ENCODE measurements at places on chromosomes 5 and 9.

GRCh38 chr5:95059636-95060035, 225.3 kb downstream of the MCTP1 start:
- no peak for DNase-seq

DNA sequence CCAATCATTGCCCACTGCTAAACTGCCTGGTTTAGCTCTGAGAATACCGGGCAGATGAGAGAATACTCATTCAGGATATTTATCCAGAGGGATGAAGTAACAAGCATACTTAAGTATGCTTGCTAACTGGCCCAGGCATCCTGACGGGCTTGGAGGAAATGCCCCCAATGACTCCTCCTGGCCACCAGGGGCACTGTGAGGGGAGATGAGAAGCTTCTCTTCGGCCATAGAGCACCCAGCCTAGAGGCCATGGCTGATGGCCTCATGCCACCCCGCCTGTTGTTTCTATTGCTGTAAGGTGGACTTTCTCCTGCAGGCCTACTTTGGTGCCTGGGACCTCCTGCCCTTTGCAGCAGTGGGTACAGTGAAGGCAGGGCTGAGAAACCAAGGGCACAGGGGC, 134.5 kb upstream of the FSTL4 start:
- DNase-seq = no peak

DNA sequence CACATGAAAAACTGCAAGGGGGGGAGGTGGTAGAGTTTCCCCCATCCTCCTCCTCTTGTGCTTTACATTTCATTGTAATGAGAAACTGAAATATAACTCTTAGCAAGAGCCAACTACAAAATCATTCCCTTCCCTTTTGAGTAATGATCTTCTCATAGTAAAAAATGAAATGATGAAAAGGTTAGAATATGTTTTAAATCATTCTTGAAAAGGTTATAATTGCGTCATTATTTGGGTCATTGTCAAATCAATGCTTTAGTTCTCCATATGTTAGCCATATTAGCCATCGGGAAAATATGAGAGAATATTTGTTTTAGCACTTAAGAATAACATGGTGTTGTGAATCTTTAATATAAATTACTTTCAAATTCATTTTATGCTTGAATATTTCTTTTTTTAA, 1185.0 kb upstream of the CDH18 start:
- DNase-seq = no peak

DNA sequence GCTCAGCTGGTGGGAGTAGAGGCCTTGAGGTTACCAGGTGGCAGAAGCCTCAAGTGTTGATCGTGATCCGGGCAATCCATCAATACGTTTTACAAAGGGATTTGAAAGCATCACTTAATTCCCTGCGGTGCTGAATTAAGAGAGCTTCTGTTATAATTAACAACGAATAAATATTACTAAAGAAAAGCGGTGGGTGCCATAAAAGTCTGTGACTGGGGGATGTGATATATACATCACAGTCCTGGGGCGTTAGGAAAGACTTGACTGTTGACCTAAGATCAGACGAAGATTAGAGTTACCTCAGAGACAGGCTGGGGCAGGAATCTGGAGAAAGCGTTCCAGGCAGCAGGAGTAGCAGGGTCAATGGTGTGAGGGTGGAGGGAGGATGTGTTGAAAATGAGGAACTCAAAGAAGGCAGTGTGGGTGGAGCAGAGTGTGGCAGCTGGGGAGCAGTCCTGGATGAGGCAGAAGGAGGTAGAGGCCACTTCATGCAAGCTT, 6.7 kb upstream of the C5orf63 start:
- no peak for DNase-seq

- DNase-seq = no peak
Measured at GRCh38 chr9:970151-970996, 6.1 kb upstream of the DMRT3 start.

GRCh38 chr5:58106754-58107410, 353.0 kb downstream of the PLK2 start:
- no peak for DNase-seq

- DNase-seq = no peak
Measured at GRCh38 chr9:119375892-119376291, 6.7 kb upstream of the BRINP1 start.

GRCh38 chr5:58227858-58228257, 232.0 kb downstream of the PLK2 start:
- no peak for DNase-seq

DNA sequence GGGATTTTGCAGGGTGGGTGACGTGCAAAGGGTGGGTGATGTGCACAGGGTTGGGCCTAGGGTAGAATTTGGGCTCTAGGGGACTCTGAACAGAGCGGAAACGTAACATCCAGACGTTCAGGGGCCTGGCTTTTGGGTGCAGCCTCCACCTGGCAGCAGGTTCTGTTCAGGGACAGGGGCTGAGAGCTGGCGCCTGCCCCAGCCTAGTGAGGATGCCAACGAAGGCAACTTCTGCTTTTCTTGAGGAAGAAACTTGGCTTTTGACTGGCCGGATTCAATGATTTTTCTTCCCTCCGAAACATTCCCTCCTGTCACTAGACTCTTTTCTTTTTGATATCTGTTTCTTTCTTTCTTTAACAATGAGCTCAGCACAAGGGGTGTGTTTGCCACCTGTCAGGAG, 38.6 kb upstream of the SLC6A19 start:
- DNase-seq = no peak

DNA sequence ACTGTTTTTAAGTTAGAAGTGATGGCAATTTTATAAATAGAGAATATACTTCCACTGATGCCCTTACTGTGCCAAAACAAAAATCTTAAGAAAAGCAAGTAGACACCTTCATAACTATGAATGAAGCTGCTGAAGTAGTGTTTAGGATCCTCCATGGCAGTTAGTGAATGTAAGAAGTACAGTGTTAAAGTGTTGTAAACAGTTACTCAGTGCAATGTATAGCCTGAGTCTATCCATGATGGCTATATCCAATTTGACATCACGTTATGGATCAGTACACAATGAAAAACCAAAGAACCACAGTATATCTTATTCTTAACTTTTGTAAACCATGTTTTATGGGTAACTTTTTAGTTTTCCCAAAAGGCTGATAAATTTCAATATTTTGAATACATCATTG, 7.1 kb downstream of the CCNG1 start:
- no peak for DNase-seq

DNA sequence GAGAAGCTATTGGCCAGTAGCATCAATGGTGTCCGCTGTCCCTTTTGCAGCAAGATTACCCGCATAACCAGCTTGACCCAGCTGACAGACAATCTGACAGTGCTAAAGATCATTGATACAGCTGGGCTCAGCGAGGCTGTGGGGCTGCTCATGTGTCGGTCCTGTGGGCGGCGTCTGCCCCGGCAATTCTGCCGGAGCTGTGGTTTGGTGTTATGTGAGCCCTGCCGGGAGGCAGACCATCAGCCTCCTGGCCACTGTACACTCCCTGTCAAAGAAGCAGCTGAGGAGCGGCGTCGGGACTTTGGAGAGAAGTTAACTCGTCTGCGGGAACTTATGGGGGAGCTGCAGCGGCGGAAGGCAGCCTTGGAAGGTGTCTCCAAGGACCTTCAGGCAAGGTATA, 10.8 kb downstream of the TRIM32 start:
- DNase-seq = no peak

GRCh38 chr9:124941679-124942561, 1.0 kb upstream of the GOLGA1 start:
- peak; percentile 16 for DNase-seq

DNA sequence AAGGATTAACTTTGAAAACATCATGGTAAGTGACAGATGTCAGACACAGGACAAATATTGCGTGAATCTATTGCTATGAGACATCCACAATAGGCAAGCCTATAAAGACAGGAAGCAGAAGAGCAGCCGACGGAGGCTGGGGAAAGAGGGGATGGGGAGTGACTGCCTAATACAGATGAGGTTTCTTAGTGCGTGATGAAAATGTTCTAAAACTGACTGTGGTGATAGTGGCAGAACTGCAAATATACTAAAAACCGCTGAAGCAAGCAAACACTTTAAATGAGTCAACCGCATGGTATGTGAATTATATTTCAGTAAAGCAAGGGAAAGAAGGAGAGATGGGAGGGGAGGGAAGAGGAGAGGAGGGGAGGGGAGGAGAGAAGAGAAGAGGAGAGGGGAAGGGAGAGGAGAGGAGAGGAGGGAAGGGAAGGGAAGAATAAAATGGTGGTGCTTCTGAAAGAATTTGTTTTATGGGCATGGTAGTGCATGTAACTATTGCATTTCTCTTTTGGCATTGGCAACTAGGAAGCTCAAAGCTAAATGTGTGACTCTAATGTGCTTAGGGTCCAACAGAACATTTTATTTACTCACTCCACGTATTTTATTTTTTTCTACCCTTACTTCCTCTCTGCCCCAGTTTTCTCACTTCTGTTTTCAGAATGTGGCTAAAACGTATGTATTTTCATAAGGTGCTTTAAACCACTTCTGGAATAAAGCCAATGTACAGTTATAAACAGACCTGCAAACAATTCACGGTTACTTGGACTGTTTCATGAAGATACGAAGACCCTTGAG, 21.3 kb downstream of the AKNA start:
- peak; percentile 69 for DNase-seq

GRCh38 chr9:127979333-127980059, 1.3 kb downstream of the EEIG1 start:
- no peak for DNase-seq

GRCh38 chr9:113701774-113702755, 174.0 kb upstream of the ZNF618 start:
- DNase-seq = peak; percentile 35

- no peak for DNase-seq
Measured at GRCh38 chr9:77927265-77927664, 104.3 kb downstream of the GNAQ start.

DNA sequence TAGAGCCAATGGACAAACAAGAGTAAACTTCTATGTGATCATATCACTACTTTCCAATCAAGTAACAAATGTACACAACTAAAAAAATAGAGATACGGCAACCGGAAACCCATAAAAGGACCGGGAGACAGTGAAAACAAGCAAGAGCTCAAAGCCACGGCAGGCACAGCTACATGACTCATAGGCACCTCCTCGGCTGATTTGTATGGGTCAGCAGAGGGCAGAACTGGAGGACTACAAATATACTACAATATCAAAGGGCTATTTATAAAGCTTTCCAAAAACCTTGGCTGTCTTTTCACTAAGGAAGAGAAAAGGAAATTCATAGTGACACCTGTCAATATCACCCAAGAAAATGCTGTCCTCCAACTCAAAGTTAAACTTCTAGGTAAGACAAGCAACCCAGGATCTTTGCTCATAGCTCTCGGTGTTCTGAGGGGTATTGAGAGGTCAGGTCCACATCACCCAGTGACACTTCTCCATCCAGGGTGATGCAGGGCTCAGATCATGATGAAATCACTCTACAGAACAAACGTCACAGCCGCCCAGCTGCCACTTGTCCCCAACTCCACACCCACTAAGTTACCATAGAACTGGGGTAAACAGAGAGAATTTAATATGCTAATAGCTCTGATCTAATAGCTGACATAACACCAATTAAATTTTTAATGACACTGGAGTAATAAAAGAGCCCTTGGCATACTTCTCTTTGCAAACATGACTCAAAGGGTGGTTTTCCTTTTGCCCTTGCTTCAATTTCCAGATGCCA, 41.3 kb downstream of the PFDN1 start:
- DNase-seq = peak; percentile 62

- DNase-seq = no peak
Measured at GRCh38 chr9:10697044-10697443, 84.2 kb upstream of the PTPRD start.

DNA sequence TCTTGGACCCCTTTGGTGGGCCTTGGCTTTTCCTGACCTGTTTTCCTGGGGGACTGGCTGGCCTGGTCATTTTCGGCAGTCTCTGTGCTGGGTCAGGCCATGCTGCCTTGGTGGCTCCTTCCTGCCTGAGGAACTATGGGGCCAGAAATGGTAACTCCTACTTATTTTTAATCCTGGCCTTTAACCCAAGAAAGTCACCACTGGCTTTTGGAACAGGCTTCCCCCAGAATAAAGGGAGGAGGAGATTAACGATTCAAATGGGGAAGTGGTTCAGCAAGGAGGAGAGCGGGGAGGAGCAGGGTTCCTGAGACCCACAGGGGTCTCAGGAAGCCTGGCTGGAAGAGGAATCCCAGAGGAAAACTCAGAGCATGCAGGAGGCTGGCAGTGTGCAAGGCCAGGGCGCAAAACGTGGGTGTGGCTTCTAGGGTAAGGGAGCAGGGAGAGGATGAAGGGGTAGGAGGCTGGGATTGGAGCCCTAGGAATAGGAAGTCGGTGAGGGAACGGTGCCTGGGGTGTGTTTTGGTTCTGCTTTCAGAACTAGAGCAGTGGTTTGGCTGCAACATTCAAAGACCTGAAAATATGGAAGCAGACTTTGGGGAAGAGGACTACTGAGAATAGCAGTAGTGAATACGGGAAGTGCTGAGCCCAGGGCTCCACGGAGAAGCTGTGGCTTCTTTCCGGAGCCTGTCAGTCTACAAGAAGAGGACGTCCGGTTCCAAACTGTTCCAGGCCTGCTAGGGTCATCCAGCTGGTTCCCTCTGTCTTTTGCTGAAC, 271.1 kb upstream of the KLF4 start:
- DNase-seq = no peak

DNA sequence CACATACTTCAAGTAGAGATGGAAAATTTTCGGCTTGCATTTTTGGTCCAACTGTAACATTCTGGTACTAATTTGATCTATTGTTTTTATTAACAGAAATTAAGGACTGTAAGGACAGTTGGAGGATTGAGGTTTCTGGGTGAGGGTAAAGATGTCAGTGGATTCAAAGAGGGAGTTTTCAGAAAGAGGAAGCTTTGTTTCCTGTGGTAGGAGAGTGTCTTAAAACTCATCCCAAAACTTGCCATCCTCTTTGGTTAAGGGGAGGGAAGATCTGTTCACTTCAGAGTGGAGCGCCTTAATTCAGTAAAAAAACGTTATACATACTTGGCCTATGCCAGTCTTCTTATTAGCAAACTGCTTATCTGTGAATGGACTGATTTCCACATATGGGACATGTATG, 13.8 kb downstream of the CNTRL start:
- no peak for DNase-seq

- no peak for DNase-seq
Measured at GRCh38 chr5:167639273-167639672, 652.2 kb upstream of the WWC1 start.
